Ovary (tissue), 10 donors: ENCODE measurements at places on chromosomes 4 and X.

DNA sequence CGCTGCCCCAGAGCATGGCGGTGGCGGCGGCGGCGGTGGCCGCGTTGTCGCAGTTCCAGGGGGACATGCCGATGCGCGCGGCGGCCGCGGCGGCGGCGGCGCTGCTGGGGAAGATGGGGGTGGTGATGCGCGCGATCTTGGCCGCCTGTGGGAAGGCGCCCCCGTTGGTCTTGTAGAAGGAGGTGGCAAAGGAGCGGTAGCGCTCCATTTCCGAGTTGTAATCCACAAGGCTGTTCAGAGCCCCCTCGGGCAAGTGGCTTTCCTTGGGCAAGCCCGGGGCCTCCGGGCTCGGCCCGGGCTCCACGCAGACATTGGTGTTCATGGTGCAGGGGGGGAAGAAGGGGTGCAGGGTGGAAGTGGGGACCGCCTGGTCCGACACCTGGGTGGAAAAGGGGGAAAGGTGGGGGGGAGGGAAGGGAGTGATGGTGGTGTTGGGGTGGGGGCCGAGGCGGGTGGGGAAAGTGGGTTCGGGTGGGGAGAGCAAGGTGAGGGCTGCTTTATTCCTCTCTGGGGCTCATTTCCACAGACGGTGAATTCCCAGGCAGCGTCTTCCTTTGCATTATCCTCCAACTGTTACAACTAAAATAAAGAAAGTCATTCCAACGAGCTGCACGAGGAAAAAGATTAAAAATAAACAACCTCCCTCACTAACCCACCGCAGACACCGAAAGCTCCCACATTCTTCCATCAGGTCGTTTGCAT is 3.1 kb downstream of the CXXC4 start:
- peak; percentile 54 for DNase-seq

- DNase-seq: no peak
These were observed 143.2 kb upstream of the DCAF8L1 start for GRCh38 chrX:28124416-28124815.

- no peak for DNase-seq
These were observed 29.0 kb downstream of the ENPP6 start for GRCh38 chr4:184188443-184189400.

- DNase-seq: no peak
These were observed 268.8 kb upstream of the GATB start for GRCh38 chr4:152029631-152030030.

- DNase-seq: no peak
These were observed 16.7 kb upstream of the RBM41 start for GRCh38 chrX:107135049-107135964.

- no peak for DNase-seq
These were observed 378.6 kb upstream of the ANXA10 start for GRCh38 chr4:167713756-167714155.

DNA sequence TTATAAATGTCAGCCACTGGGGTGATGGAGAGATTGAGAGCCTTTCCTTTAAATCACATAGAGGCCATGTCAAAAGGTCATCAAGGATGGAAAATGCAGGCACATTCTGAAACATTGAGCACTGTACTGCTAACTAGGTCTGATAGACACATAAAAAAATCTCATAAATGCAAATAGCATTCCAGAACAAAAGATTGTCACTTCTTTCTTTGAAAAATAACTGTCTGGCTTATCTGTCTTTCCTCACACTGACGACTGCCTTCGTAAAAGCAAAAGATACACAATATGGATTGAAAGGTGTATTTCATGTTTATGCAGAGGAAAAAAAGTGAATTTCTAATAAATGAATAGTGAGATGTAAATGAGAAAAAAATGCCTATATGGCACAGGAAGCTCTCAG is 59.9 kb downstream of the PABPC4L start:
- no peak for DNase-seq

GRCh38 chrX:100975212-100975611 is 5.7 kb downstream of the ARL13A start:
- no peak for DNase-seq

DNA sequence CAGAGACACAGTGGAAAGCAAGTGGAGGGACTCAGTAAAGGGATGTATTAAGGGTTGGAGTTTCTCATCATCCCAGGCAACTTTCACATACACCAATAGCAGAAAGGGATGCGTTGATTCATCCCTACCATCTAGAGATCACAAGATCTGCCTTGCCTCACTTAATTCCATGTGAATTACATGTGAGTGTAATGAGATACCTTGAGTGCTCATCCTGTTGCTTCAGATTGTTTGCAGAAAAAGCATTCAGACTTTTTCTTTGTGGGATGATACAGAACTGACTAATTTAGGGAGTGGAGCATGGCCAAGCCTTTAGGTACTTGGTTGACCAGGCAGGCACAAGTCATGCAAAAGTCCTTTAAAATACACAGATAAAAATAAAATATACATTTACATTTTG is 124.8 kb upstream of the SLIT2 start:
- DNase-seq: no peak

GRCh38 chr4:71608678-71609071 is 175.2 kb downstream of the GC start:
- DNase-seq: no peak

DNA sequence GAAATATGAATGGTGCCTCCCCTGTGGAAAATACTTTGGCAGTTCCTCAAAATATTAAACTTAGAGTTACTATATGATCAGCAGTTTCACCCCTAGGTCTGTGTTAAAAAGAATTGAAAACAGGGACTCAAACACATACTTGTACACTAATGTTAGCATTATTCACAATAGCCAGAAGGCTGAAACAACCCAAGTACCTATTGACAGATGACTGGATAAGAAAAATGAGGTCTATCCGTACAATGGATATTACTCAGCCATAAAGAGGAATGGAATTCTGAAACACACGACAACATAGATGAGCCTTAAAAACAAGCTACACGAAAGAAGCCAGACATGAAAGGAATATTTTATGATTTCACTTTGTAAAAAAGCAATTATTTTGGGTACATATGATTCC is 54.9 kb downstream of the PGRMC2 start:
- no peak for DNase-seq

DNA sequence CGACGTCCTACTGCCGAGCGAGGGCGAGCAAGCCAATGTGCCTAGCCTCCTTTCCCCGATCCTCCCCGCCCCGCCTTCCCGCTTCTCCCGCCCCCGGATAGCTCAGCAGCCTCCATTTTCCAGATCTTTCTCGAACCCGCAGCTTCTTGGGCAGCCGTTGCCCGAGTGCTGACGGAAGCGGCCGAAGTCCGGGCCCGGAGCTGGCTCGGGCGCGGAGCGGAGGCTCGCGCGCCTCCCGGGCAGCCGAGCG is 172 bp upstream of the HSPA4L start:
- peak; percentile 90 for DNase-seq

GRCh38 chr4:4420421-4420820 is 33.5 kb downstream of the NSG1 start:
- no peak for DNase-seq

- no peak for DNase-seq
These were observed 33.4 kb upstream of the PHKA2 start for GRCh38 chrX:19017271-19017670.

GRCh38 chrX:50188859-50189600 is 11.8 kb downstream of the AKAP4 start:
- DNase-seq: no peak

GRCh38 chr4:122758033-122758432 is 25.5 kb downstream of the BBS12 start:
- no peak for DNase-seq

GRCh38 chr4:1010395-1011021 is 918 bp upstream of the FGFRL1 start:
- peak; percentile 71 for DNase-seq
